Posterior cingulate gyrus (tissue), 11 donors: ENCODE measurements at places on chromosomes 3 and 15.

DNA sequence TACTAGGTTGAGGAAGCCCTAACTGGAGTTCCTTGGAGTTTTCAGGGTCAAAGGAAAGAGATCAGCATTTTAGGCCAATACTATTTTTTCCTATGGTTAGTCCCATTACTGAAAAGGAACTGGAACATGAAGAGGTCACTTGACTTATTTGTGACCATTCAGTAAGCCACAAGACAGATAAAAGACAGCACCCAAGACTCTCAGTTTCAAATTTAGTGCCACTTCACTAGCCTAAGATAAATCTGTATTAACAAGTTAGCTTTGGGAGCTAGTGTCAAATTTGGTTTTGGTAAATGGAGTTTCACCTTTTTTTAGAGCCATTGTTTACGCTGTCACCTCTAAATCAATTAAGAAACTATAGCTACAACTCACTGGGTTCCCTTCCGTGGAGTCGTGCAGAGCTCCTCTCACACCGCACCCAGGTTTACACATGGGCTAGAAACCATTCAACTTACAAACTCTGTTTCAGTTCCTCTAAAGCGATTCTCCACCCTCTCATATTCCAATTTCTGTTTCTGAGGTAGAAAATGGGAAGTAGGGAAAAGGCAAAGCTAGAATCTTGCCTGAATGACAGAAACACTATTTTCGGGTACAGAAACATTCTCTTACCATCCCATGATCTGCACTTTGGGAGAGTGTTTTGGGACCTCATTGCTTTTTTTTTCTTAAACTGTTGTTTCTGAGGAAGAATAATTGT, 14.4 kb downstream of the CCDC32 start:
- DNase-seq = no peak

DNA sequence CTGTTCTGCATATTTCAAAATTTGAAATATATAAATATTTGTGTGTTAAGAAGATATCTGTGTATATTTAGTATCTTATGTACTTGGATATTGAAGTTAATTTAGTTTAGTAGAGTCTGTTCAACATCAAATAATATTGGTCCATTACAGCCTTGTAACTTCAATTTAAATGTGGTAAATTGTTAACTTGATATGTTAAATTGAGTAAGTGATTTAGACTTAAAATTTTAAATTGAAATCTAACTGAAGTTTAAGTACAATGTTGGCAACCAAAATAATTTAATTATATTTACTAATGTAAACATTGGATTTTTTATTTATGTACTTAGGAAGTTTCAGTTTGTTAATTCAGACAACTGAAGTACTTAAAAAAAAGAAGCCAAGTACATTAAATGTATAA, 343.9 kb upstream of the DNAJC19 start:
- no peak for DNase-seq

DNA sequence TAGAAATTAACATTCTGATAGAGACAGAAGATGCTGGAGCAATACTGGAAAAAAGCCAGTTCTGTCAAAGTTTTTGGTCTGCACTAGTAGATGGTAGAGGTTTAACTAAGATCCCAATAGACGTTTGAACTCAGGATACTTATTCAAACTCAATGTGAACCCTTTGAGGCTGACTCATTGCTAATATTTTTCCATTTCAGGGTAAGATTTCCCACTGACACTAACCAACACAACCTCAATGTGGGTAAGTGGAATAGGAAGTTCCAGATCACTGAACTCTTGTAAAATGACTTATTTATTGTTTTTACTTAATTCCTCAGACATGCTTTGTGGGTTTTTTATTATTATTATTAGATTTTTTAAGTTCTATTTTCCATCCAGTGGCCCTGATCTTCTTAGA, 1024.8 kb downstream of the EPHA3 start:
- DNase-seq = no peak

- no peak for DNase-seq
Observed at GRCh38 chr3:71942432-71943187, 157.7 kb upstream of the PROK2 start.

DNA sequence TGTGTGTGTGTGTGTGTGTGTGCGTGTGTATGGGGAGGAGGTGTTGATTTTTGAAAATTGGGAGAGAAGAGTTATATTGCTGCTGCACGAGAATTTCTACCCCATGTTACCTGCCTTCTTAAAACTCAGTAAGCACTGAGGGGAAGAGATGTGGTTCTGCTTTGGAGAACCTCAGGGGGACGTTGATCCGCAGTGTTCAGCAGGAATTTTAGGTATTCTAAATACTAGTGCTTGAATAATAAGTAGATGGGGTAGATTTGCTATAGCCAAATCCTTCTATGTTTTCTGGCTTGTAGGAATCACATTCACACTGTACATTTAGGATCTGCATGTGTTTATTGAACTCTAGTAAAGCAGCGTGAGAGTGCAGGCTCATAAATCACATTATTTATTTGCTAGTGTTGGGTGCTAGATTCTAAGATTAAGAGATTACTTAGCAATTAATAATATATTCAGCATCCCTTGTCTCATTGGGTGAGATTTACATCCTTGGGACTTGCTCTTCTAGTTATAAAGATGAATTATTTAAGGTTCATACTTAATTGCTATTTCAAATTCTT, 268.1 kb downstream of the MFSD1 start:
- DNase-seq = no peak

GRCh38 chr15:63560741-63561448, 36.3 kb upstream of the FBXL22 start:
- DNase-seq = no peak

GRCh38 chr3:79767905-79768267, at the start of gene ROBO1:
ROBO1 (minus strand) TSS chr3:79767998.
- peak; percentile 80 for DNase-seq

DNA sequence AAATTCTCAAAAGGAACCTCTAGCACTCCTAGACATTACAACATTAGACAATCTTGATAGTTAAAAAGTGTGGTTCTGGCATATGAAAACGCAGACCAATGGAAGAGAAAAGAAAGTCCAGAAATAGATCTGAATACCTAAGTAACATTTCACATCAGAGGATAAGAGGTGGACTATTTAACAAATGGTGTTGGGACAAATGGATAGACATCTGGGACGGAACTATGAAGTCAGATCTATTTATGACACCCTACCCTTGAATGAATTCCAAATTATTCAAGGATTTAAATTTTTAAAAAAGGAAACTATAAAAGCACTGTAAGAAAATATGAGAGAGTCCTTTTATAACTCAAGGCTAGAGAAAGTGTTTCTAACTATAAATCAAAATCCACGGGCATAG, 111.3 kb downstream of the SCN11A start:
- no peak for DNase-seq
